Activated T-cell treated with anti-CD3 and anti-CD28 coated beads for 4 hours (primary cell): ENCODE measurements at places on chromosomes 6 and 20.

DNA sequence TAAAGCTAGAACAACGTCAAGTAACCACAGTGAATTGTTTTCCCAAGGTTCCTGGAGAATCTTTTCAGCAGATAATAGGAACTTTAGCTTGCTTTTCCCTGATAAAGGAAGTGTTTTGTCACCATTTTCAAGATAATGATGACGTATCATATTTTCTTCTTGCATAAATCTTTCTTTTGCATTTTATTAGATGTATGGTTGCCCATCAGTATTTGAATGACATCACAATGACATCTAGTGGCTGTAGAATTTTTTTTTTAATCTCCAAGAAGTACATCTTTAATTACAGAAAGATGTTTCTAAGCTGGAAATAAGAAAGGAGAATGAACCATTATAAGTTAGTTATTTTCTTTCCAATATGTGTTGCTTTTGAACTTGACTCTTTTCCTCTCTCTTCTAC is 83.0 kb downstream of the CENPW start:
- DNase-seq, result no peak

DNA sequence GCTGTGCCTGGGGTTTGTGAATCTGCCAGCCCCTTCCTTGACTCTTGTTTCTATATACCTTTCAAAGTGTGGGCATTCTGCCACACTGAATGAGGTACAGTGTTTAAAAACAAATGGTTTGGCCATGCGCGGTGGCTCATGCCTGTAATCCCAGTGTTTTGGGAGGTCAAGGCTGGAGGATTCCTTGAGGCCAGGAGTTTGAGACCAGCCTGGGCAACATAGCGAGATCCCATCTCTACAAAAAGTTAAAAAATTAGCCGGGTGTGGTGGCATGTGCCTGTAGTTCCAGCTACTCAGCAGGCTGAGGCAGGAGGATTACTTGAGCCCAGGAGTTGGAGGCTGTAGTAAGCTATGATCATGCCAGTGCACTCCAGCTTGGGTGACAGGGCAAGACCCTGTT is 5.8 kb downstream of the FAM83D start:
- no peak for DNase-seq

DNA sequence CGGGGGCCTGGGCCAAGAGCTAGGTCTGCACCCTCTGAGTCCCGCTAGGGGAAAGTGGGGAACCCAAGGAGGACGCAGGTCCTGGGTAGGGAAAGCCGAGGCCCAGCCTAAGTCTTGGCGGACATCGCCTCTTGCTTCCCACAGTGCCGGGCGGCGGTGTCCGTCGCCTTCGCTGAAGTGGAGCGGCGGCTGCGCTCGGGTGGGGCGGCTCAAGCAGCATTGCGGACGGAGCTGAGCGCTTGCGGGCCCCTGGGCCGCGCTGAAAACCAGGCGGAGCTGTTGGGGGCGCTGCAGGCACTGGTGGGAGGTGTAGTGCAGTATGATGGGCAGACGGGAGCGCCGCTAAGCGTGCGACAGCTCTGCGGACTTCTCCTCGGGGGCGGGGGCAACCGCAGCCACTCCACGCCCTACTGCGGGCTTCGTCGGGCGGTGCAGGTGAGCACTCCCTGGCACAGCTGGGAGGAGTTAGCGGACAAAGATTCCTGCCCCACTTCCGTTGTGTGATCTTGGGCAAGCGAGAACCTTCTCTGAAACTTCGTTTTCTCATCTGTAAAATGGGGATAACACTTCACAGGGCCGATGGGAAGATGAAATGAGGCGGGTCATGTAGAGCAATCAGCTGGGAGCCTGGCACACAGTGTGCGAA is 4.2 kb downstream of the PRSS16 start:
- DNase-seq, result peak; percentile 19

DNA sequence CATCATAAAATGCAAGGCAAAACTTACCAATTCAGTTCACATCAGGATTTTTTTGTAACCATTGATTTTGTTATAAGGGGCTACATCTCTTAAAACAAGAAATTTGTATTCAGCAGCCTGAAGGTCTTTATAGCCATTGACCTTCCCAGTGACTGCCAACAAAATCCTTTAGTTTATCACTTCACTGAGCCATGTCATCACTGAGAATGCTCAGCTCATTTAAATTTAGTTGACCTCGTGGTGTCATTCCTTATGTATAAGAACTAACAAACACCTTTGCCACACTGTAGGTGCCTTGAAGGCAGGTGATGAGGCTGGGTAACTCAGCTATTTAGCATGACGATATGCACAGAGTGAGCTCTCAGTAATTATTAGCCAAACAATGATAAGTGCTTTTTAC is 77.7 kb downstream of the GRM1 start:
- no peak for DNase-seq

DNA sequence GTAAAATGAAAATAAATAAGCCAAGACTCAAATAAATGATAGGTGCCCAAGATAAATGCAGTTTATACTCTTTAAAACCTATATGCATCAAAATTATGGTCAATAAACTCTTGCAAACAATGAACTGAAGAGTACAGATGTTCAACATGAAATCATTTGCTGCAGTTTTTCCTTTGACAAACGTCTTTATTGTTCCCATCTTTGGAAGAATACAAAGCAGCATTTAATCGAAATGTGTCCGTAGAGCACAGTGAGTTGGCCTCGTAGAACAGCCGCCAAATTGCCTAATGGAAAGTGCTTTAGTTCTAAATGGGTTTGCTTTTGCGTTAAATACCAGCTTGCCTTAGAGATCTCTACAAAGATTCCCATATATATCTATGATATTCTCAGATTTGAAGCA is 447.4 kb downstream of the PKHD1 start:
- no peak for DNase-seq

- DNase-seq, result no peak
Measured at GRCh38 chr6:6559994-6560570, 28.4 kb upstream of the LY86 start.

DNA sequence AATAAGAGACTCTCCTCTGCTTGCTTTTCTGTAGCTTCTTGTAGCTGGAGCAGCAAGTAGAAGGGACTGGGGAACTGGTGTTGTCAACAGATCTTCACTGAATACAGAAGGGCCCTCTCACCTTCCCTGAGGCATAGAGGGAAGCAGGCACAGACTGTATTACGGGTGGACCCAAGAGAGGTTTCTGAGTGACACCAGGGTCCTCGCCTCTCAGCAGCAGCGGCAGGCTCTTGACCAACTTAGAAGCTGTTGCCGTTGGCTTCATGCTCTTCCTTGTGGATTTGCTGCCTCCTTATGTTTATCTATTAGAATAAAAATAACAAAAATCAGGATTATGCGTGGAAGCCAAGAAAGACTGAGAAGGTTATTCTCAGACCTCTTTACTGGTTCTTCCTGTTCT is 31.7 kb downstream of the GFRA4 start:
- DNase-seq, result no peak

GRCh38 chr6:84853901-84854300 is 89.5 kb upstream of the TBX18 start:
- no peak for DNase-seq

GRCh38 chr6:148771896-148772554 is 25.2 kb downstream of the UST start:
- DNase-seq, result no peak

- no peak for DNase-seq
Measured at GRCh38 chr6:4637691-4638433, 138.3 kb upstream of the CDYL start.
